Left lung (tissue), 14 donors: ENCODE measurements at places on chromosomes 5 and 9. TPM values are rescaled to one million over a fixed set of nuclear protein-coding genes. Genes with fewer than 3 reads are reported as not detected.

DNA sequence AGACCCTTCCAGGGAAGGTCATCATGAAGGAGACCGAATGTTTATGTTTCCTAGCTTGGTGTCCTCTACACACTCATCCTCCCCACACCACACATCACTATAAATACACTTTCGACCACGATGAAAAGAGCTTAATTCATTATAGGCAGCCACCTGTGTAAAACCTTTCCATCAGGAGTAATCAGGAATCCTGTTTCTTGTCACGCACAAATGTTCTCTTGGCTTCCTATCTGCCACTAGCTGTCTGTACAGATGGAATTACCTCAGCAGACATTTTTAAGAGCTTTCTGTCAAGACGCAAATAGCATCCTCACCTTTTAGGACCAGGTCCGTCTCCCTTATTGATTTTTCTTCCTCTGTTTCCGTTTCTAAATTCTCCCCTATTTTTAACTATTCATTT is 79.1 kb downstream of the CYFIP2 start:
- H3K36me3 ChIP-seq, result no peaks in the 10 kb centered on the region
- H3K27me3 ChIP-seq, result no peaks in the 10 kb centered on the region
- no peaks in the 10 kb centered on the region for H3K4me1 ChIP-seq
- no peak for DNase-seq
- no peak overlapping the region for H3K27ac ChIP-seq
- H3K4me3 ChIP-seq, result no peak overlapping the region

DNA sequence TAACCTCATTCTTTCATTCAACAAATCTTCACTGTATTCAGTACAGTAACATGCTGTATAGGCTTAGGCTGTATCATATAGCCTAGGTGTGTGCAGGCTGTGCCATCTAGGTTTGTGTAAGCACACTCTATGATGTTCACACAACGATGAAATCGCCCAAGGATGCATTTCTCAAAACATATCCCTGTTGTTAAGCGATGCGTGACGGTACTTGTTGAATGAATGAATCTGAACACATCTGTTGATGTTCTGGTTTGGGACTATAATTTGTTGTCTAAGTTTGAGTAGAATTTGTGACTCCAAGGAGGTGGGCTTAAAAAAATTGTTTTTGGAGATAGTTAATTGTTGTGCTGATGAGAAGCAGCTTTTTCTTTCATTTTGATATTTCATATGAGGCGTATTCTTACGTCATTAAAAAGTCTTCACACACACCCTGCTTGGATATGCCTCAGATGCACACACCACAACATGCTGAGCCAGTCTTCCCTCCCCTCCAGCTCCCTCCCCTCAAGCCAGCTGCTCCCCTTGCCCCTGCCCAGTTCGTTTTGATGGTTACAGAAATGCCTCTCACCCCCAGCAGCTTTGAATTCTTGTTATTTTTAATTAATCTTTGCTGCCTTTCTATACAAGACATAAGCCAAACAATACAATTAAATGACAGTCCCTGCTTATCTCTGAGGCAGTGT is 5.5 kb upstream of the PSAT1 start:
- H3K27me3 ChIP-seq, result peaks cover 10% of the 10 kb centered on the region
- no peaks in the 10 kb centered on the region for H3K4me1 ChIP-seq
- H3K36me3 ChIP-seq, result no peaks in the 10 kb centered on the region
- H3K27ac ChIP-seq, result no peak overlapping the region
- DNase-seq, result no peak
- no peak overlapping the region for H3K4me3 ChIP-seq

- no peaks in the 10 kb centered on the region for H3K27me3 ChIP-seq
- H3K36me3 ChIP-seq, result no peaks in the 10 kb centered on the region
- H3K27ac ChIP-seq, result no peak overlapping the region
These were observed 65.5 kb downstream of the INSYN2B start for GRCh38 chr5:169914766-169915165.

GRCh38 chr9:3288686-3289085 is 237.1 kb downstream of the RFX3 start:
- H3K4me1 ChIP-seq, result no peaks in the 10 kb centered on the region
- H3K27ac ChIP-seq, result no peak overlapping the region
- DNase-seq, result no peak
- no peak overlapping the region for H3K4me3 ChIP-seq

- H3K27ac ChIP-seq, result peak overlapping the region; percentile 49
- DNase-seq, result no peak
- H3K4me3 ChIP-seq, result no peak overlapping the region
- no peaks in the 10 kb centered on the region for H3K36me3 ChIP-seq
These were observed 210.9 kb downstream of the AOPEP start for GRCh38 chr9:94937214-94937903.

- no peaks in the 10 kb centered on the region for H3K36me3 ChIP-seq
- H3K4me3 ChIP-seq, result no peak overlapping the region
- no peak overlapping the region for H3K27ac ChIP-seq
- H3K4me1 ChIP-seq, result no peaks in the 10 kb centered on the region
- no peaks in the 10 kb centered on the region for H3K27me3 ChIP-seq
These were observed 493.0 kb downstream of the AGTPBP1 start for GRCh38 chr9:85248514-85249312.

DNA sequence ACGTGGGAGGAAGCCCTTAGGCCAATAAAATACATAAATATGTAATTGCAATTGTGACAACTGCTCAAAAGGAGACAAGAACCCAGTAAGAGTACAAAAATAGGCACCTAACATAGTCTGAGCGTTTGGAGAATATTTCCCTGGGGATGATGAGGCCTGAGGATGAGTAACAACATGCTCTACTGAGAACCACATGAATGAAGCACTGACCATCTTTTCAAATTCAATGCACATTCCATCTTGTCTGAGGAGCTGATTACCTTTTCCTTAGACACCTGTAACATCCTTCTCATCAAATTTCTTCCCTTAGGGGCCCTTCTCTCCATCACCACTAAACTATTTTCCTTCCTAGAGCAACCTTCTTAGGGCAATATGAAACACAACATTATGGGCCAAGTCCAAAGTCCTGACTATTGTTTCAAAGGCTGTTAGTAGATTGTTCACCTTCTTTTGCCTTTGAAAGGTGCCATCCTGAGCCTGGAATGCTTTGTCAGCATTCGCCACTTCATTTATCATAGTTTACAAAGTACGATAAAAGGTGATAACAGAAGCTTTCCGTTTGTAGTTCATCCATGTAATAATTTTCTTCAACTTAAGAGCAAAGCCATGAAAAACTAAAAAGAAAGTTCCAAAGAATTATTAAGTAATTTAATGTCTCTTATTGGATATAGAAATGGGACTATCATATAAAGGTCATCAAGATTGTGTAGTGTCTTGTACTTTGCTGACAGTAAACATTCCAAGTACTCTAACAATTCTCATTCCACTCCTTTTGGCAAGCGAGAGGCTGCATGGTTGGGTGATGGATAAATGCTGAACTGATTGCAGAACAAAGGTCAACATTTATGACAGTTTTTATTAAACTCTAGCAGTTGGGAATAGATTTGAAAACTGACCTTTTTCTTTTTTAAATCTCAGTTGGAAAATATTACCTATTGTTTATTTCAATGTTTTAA is 471.3 kb downstream of the PDE4D start:
- H3K4me3 ChIP-seq, result no peak overlapping the region
- no peaks in the 10 kb centered on the region for H3K4me1 ChIP-seq
- no peak for DNase-seq
- no peak overlapping the region for H3K27ac ChIP-seq

DNA sequence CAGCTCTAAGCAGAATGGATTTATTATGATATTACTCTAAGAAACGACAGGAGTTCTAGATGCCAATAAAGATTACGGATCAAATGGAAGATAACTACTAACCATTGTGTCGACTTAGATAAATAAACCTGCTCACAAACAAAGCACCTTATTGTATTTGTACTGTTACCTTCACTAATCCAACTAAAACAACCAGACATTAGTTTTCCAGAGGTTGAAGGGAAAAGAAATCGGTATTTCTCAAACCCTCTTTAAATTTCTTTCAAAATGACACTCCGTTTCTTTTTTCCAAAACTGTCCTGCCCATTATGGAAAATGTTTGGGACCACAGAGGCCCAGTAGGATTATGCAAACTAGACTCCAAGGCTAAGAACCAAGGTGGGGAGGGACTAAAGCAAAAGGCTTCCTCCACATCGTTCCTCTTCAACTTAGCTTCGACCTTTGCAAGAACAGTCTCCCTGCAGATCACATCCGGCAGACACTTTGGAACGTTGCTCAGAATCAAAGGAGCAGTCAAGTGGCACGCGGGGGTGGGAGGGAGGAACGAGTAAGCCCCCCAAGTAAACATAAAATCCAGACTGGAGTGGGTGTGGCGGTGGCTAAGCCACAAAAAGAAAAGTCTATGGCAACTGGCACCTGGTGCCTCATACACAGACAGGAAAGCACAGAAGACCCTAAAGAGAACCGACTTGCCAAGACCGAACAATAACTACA is 2.7 kb downstream of the MLLT3 start:
- no peak for DNase-seq
- H3K4me3 ChIP-seq, result peak overlapping the region; percentile 78
- H3K27ac ChIP-seq, result no peak overlapping the region
- H3K4me1 ChIP-seq, result peaks cover 14% of the 10 kb centered on the region

- peak; percentile 32 for DNase-seq
- H3K36me3 ChIP-seq, result no peaks in the 10 kb centered on the region
- H3K4me1 ChIP-seq, result no peaks in the 10 kb centered on the region
These were observed 27.5 kb downstream of the ADGRD2 start for GRCh38 chr9:124477648-124478285.

DNA sequence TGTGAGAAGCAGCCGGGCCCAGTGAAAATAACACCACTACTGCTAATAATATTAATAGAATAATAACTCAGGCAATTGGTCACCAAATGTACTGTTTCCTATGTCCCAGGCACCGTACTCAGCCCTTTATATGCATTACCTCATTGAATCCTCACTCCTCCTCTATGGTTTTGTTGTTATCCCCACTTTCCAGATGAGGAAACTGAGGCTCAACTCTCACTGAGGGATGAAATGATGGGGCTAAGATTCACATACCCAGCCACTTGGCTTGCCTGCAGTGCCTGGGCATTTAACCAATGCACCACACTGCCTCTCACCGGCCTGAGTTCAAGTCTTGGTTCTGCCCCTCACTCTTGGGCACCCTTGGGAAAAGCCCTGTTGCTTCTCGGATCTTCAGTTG is 34.1 kb downstream of the WHRN start:
- no peak overlapping the region for H3K27ac ChIP-seq
- H3K36me3 ChIP-seq, result no peaks in the 10 kb centered on the region
- no peaks in the 10 kb centered on the region for H3K27me3 ChIP-seq
- no peak overlapping the region for H3K4me3 ChIP-seq
- DNase-seq, result no peak

DNA sequence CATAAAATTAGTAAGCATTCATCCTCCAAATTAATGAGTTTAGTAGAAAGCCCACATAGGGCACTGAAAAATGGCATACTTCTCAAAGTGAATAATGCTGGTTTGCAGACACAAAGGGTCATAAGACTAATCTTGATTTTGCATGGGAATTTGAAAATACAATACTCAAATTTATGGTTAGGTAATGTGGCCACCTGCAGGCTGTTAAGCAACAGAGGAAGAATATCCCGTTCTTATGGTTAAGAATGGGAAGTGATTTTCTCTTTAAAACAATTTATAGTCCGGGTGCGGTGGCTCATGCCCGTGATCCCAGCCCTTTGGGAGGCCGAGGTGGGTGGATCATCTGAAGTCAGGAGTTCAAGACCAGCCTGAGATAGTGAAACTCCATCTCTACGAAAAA is 9.4 kb upstream of the PLCXD3 start:
- no peak overlapping the region for H3K4me3 ChIP-seq
- H3K27me3 ChIP-seq, result no peaks in the 10 kb centered on the region
- no peak overlapping the region for H3K27ac ChIP-seq
- no peaks in the 10 kb centered on the region for H3K36me3 ChIP-seq

DNA sequence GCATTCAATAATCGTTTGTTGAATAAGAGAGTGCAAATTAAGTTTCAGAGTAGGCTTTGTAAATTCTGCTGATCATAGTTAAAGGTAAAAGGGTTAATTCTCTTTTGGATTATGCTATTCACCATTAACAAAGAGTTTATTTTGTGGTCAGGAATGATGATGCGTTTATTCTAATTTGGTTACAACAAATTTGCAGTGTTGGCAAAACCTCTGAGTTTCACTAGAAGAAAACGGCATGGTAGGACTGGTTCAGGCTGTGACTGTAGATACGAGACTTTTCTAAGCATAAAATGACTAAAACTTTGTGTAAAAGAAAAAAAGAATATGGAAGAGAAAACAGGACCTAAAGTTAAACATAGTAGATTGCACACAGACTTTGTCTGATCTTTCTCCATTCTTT is 234.7 kb downstream of the TLR4 start:
- H3K4me1 ChIP-seq, result no peaks in the 10 kb centered on the region
- H3K27me3 ChIP-seq, result no peaks in the 10 kb centered on the region
- no peak overlapping the region for H3K27ac ChIP-seq
- DNase-seq, result no peak
- H3K4me3 ChIP-seq, result no peak overlapping the region

DNA sequence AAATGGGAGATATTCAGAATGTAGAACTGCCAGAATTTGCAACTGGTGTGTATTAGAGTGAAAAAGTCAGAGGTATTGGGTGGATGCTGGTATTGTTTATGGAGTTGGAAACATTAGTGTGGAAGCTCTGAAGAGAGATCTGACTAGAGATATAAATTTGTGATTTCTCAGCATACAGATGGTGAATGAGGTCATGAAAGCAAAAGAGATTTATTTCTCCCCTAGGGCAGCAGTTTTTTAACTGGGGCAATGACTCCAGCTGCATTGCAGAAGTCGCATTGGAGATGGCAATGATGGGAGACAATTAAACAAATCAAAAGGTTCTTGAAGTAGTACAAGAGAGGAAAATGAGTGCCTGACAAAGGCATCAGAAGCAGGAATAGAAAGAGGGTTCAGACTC is 64.9 kb downstream of the CETN3 start:
- no peak overlapping the region for H3K4me3 ChIP-seq
- H3K36me3 ChIP-seq, result no peaks in the 10 kb centered on the region
- no peaks in the 10 kb centered on the region for H3K4me1 ChIP-seq
- H3K27ac ChIP-seq, result no peak overlapping the region
- no peak for DNase-seq
- no peaks in the 10 kb centered on the region for H3K27me3 ChIP-seq

- H3K4me1 ChIP-seq, result no peaks in the 10 kb centered on the region
- H3K4me3 ChIP-seq, result no peak overlapping the region
- H3K27me3 ChIP-seq, result no peaks in the 10 kb centered on the region
- no peak for DNase-seq
- no peak overlapping the region for H3K27ac ChIP-seq
- H3K36me3 ChIP-seq, result peaks cover 52% of the 10 kb centered on the region
These were observed 31.1 kb downstream of the PGGT1B start for GRCh38 chr5:115231598-115231997.

DNA sequence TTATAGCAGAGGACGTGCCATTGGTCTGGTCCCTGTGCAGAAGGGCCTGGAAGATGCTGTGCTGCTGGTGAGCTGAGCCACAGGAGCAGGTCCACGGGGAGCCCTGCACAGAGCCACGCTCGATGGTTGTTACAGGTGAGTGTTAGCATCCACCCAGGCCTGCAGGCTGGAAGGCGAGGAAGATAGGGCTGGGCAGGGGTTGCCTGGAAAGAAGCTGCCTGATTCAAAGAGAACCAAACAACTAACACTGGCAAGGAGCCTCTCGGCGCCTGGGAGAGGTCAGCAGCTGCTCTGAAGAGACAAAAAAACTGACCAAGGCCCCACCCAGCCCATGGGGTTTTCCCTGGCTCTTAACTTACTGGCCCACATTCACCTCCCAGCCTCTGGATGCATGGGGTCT is 160.2 kb downstream of the MED10 start:
- H3K27ac ChIP-seq, result no peak overlapping the region
- no peaks in the 10 kb centered on the region for H3K4me1 ChIP-seq
- no peak overlapping the region for H3K4me3 ChIP-seq

The ADAMTSL2 gene
- 17.3 TPM for total RNA-seq

The TDRD7 gene
- total RNA-seq, result 14.0 TPM

The PDLIM4 gene
- total RNA-seq, result 13.5 TPM

The QSOX2 gene
- 13.6 TPM for total RNA-seq

The PCDHA10 gene
- total RNA-seq, result 1.7 TPM

The GRXCR2 gene
- total RNA-seq, result not detected

The CBY3 gene
- total RNA-seq, result not detected
